ENCODE measurements at places on chromosomes 3 and 15.

DNA sequence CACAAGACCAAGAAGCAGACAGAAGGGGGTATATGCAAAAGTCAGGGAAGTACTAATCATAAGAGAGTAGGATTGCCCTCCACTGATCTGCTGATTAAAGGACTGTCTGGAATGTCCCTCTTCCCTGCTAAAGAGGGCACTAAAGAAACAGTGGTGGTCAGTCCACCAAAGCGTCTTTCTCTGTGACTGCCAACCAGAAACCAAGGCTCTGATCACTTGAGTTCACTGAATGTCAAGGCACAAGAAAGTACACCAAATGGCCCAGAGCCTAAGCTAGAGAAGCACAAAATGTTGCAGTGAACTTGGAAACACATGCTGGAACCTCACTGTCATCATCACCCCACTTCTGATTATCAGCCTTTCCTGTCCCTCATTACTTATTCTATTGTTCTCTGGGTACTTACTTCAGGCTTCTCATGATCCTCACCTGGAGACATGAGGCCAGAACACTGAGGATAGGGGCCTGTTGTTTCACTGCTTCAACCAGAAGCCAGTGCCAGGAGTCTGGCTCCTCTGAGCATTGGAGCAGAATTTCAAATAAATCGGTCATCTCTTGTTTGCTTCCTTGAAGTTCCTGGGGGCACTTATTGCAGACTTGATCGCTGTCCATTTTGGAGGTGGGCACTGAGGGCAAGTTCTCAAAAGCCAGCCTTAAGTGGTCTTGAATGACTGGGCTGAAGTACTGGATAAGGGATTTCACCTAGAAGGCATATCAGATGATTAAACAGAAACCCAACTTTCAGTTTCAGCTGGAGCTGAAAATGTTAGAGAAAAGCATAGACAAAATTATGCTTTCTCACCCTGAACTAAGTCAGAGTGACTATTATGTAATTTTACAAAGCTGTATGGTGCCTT lies 58.9 kb downstream of the EIF3J start:
- no peak for DNase-seq

DNA sequence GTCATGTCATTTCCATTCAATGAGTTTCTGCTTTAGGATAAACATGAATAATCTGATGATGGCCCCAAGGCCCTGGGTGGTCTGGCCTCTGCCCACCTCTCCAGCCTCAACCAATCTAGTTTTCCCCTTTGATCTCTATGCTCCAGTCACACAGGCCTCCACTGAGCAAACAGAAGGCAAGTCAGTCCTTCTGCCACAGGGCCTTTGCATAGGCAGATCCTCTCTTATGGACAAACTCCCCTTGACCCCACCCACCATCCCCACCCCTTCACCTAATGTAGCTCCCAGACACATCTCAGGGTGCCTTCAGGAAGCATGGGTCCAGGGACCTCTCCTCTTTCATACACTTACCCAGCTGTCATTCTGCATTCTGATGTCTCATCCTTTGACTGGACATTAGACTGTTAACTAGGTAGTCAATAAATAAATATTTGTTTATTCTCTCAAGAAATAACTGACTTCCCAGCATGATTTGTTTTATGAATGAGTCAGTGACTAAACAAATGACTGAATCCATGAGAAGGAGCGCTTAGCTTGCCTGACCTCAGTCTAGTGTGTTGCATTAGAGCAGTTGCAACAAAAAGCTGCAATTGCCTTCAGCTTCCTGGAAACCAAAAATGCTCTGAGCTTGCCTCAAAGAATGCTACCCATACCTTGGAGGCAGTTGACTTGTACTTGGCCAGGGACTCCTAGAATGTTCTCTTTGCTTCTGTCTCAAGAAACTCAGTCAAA lies 386.6 kb upstream of the WNT5A start:
- DNase-seq: no peak

DNA sequence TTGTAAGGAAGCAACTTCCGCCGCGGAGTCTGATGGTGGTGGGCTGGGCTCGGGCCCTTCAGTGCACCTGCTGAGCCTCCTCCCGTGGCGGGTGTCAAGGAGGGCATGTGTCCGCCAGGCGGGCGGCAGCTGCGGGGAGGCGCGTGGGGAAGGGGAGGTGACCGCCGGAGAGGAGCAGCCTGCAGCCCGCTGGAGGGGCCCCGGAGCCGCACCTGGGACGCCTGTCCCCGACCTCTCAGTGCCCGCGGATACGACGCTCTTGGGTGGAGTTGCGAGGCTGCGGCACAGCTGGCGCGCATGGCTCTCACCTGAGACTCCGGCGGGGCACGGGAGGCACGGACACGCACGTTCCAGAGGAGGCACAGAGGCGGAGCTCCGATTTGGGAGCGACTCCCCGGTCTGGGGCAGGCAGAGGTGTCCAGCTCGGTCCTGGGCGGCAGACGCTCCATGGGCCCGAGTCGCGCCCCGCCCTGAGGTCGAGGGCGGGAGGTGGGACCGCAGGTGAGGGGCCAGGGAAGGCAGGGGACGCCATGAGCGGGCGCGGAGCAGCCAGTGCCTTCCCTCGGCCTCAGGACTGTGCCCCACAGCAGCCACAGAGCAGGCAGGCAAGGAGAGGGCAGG lies 50.2 kb upstream of the PRR20G start:
- DNase-seq: no peak

GRCh38 chr3:8777201-8777977 lies 8.0 kb upstream of the OXTR start:
- no peak for DNase-seq

DNA sequence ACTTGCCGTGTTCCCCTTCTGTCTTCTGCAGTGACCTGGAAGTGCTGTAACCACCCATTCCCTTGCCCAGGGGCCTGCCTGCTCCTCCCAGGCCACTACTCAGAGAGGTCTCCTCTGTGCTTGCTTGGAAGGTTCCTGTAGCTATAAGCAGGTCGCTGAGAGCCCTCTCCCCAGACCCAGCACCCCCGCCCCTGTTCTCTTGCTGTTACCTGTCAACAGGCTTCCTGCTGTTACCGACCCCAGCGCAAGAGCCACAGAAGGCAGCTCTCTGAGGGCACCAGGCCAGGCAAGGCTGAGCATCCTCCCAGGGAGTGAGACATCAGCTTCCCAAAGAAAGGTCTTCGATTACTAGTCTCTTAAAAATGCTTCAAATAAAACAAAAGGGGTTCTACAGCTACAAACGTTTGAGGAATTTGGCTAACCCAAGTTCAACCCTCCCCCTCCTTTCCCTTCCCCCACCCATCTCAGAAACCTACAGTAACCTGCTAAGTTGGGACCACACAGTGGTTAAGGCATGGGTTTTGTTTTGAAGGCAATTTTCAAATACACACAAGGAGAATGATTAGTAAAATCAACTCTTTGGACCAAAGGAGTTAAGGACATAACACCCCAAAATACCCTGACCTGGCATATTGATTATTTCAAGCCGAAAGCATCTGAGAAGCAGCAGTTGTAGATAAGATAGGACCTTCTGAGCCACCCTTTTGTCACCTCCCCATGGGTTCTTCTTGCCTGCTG lies 74.9 kb upstream of the MFGE8 start:
- no peak for DNase-seq

DNA sequence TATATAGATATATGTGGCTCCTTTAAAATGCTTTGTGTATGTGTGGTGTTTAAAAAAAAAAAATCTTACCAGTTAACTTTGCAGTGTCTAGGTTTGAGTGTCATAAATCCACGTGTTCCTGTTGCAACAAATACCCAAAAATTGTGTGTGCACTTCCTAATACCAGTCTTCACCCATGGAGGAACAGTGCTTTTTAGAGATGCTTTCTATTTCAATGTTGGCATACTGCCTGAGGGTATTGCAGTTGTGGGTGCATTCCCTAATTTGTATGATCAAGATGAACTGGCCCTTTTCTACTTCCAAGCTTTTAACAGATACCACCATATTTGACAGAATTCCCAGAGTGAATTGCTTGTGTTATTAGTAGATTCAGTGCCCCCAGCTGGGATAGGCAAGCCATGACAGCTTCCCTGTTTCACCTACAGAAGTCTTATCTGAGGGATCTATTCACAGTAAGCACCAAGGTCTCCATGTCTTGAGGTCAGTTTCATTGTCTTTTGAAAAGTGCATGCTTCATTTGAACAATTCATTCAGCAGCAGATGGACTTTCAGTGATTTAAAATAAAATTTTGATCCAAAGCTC lies 68.9 kb upstream of the GOLGA6B start:
- no peak for DNase-seq

- no peak for DNase-seq
Measured at GRCh38 chr3:195699860-195700259, 20.9 kb upstream of the MUC20 start.

GRCh38 chr3:4821338-4821737 lies 157.9 kb upstream of the BHLHE40 start:
- no peak for DNase-seq

- no peak for DNase-seq
Measured at GRCh38 chr3:64260431-64260830, 35.2 kb upstream of the PRICKLE2 start.

- DNase-seq: no peak
Measured at GRCh38 chr3:22244761-22245521, 493.9 kb upstream of the ZNF385D start.

DNA sequence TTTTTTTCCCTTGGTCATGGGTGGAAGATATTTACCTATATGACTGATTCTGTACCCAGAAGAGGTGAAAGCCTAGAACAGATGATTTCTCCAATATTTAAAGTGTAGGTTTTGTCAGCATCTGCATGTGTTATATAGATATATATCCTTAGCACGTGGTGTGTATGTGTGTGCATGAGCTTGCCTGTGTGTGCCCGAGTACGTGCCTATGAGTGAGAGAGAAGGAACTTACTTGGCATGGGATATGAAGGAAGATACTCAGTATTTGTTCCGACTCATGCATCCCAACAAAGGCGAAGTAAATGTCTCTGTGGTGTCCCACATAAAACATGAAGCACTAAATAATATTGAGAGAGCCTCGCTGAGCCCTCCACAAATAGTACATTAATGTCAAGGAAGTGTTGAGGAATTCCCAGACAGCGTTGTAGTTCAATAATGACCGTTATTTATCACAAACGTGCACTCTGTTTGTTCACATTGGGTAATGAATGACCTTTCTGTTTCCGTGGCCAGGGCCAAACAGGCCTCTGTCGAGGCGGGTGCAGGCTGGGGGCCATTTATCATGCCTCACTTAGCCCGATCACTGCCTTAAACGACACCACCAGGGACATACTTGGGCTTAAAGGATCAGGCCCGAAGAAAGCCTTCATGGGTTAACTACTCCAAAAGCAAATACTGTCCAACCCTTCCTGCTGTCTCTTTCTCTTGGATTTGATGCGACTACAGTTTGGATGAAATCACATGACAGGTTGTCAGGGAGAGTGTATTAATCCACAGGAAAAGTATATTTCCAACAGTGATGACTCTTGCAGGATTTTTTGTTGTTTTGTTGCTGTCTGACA lies 267.7 kb downstream of the PTPRG start:
- DNase-seq: no peak

DNA sequence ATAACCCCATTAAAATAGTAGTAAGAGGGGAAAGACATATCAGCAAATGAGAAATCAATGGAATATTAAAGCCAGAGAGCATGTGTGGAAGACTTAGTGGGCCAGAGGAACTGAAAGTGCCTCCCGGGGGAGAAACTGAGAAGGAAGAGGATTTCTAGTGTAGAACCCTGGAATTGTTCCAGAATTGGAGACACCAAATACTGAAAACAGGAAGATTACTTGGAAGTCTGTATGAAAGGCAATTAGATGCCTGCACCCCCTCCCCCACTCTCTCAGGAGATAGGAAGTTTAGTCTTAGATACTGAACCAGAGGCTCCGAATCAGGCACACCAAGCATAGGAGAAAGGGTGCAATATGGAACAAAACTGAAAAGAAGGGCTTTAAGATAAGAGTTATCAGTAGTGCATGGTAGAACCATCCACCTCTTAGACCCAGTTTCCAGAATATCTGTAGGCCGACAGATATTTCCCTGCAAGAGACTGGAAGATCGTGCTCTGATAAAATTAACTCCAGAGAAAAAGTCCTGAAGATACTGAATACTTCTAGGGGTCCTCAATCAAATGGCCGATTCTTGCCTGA lies 32.4 kb downstream of the KLHL18 start:
- peak; percentile 20 for DNase-seq

- DNase-seq: no peak
Measured at GRCh38 chr15:44722011-44722410, 10.7 kb downstream of the B2M start.

GRCh38 chr3:100104817-100105413 lies 9.4 kb downstream of the FILIP1L start:
- no peak for DNase-seq

DNA sequence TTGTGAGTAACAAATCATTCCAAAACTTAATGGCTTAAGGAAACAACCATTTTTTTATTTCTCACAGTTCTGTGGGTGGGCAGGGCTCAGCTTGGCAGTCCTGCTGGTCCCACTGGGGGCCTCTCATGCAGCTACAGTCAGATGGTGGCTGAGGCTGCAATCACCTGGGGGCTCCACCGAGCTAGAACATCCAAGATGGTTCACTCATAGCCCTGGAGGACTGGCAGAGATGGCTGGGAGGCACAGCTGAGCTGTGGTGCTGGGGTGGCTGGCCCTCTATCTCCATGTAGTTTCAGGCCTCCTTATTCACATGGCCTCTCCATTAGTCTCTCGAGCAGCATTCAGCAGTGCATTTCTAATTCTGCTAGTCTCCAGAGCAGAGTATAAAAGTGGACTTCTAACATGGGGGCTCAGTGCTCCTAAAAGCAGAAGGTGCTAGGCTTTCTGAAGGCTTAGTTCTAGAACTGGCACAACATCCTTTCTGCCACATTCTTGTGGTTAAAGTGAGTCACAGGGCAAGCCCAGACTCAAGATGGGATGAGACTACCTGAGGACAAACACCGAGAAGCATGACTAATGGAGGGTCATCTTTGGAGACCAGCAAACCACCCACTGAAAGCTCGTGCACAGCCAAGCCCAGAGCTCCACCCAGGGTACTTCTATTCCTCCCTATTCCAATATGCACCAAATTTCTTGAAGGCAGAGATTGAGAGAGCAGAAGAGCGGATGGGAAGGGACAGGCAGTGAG lies 6.3 kb downstream of the CAV3 start:
- no peak for DNase-seq

GRCh38 chr15:65409036-65409631 lies 13.6 kb downstream of the IGDCC4 start:
- DNase-seq: no peak

DNA sequence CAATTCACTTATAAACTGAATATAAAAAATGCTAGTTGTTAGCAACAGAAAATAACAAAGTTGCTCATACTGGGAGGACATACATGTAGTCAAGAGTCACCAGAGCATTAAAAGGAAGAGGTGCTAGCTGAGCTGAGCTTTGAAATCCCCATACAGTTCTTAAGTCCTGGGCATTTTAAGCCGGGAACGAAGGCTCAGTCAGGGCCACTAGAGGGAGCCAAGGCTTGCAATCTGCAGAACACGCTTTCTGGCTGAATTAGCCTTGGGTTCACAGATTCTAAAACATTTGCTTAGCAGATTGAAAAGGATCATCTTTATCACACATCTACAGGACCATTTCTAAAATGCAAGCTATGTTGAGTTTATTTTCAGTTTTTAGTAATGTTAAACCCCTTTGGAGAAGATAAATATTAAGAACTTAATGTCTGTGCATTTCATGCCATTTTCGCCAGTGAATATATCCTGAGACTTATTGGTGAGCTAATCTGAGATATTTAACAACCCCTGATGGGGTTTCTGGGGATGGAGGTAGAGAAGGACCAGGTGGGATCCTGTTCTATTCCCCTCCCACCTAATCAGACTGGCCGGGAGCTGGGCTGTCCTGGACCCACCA lies 26.3 kb upstream of the MNS1 start:
- DNase-seq: peak; percentile 79

- no peak for DNase-seq
Measured at GRCh38 chr3:46162975-46163555, 45.0 kb downstream of the CCR1 start.

- DNase-seq: no peak
Measured at GRCh38 chr3:64133272-64133671, 92.0 kb downstream of the PRICKLE2 start.
